Fibroblast of skin of right quadriceps (primary cell): ENCODE measurements at places on chromosomes 7 and 10.

- DNase-seq: no peak
These were observed 52.6 kb downstream of the ARHGAP21 start for GRCh38 chr10:24670964-24671670.

- DNase-seq: peak; percentile 72
These were observed 72.6 kb downstream of the KCNMA1 start for GRCh38 chr10:77564731-77565589.

- DNase-seq: peak; percentile 69
These were observed 34.7 kb downstream of the DDIT4 start for GRCh38 chr10:72308320-72308987.

DNA sequence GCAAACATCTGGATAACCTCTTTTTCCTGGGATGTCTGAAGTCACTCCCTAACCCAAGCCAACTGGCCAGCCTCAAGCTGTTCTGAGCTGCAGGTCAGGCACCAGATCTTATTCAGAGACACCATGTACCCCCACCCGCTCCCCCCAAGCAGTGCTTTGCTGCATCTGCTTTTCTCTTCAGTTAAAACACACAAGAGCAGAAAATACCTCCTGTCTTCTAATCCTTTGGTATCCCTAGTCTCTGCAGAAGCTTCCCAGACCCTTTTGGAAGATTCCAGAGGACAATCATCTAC is 3.0 kb downstream of the ZNF488 start:
- no peak for DNase-seq

GRCh38 chr7:148481971-148482626 is 108.5 kb upstream of the C7orf33 start:
- no peak for DNase-seq

DNA sequence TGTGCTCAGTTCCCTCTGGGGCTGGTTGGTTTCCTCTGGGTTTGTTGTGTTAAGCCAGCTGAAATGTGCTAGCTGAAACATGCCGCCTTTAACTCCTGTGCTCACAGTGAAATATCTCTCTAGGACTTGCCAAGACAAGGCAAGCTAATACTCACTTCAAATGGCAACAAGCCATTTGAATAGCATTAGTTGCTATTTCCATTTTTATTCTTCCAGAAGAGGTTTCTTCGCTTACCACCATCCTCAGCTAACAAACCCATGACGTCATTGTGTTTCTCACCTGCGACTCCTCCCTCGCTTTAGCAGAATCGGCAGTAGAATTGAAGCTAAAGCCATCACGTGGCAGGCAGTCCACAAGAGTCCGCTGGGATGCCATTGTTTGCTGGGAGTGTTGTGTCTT is 61.3 kb downstream of the ZNF22 start:
- DNase-seq: no peak

GRCh38 chr10:28906011-28906411 is 228.7 kb downstream of the BAMBI start:
- DNase-seq: no peak

DNA sequence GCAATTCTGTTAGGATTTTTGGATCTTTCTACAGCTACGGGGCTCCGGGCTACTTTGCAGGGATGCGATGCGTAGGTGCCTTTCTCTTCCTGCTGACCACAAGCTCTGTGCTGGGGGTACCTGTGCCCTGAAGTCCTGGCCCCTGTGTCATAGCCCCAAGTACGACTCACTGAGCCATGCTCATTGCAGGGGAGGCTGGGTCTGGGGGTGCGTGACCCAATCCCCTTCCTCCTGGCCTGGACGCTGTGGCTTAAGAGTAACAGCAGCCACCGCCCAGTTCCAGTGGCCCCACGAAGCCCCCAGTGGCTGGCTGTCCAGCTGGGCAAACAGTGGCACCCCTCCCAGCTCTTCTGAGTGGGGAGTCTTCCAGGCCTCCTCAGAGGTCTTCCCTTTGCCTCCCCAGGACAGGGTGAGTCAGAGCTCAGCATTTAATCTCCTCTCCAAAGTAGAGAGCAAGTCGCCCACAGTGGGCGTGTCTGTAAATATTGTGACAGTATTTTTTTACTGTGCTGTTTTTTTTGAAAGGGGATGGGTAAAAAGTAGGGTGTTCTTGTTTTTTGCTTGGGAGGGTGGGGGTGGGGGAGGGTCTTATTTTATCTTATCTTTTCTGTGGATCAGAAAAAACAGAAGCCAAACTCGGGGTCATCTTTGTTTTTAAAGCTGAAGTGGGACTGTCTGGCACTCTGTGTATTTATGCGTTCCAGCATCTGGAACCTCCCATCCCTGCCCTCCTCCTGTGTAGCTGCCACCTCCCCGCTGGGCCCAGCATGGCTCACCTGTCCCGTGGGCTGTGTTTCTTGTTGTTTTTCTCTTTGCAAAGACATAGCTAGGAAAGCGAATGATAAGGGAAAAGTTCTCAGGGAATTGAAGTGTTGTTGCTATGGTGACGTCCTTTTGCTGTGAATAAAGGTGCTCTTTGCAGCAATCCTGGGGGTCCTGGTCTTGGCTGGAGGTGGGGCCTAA is 8.2 kb downstream of the LFNG start:
- peak; percentile 56 for DNase-seq

DNA sequence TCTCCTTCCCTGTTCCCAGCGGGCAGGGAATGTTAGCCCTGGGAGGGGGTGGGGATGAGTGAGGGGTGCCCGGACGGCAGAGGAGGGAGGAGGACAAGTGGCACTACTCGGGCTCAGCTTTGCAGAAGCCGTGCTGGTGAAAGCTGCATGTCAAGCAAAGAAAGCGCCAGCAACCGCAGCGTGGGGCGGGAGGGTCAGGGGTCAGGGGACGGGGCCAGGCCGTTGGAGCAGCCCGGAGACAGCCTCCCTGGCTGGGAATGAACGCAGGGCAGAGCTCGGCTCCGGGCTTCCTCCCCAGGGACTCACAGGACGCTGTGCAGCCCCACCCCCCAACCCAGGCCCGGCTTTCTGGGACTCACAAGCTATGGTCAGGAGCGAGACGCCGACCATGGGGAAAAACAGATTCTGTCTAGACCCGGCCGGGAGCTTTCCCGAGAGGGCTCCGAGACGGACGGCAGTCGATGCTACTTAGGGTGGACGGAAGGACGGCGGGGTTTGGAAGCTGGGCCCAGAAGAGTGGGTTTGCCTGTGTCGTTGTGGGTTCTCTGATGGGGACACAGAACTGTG is 113.4 kb downstream of the VIPR2 start:
- no peak for DNase-seq

GRCh38 chr10:23186697-23187096 is 5.4 kb upstream of the PTF1A start:
- no peak for DNase-seq

- no peak for DNase-seq
These were observed 18.6 kb upstream of the MEST start for GRCh38 chr7:130473289-130473688.

- no peak for DNase-seq
These were observed 245.9 kb downstream of the MTERF1 start for GRCh38 chr7:91634485-91635177.

- DNase-seq: no peak
These were observed 844.3 kb downstream of the CNTNAP2 start for GRCh38 chr7:146960773-146961391.

DNA sequence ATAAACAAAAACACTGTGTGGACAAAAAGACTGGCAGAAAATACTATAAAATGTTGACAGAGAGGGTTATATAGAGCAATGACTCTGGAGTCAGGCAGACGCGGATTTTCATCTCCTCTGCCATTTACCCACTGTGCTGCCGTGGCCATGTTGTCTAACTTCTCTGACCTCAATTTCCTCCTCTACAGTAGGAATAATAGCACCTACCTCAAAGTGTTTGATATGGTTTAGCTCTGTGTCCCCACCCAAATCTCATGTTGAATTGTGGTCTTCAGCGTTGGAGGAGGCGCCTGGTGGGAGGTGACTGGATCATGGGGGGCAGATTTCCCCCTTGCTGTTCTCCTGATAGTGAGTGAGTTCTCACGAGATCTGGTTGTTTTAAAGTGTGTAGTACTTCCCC is 78.2 kb upstream of the CALN1 start:
- no peak for DNase-seq

- DNase-seq: no peak
These were observed 44.7 kb downstream of the DNAJC12 start for GRCh38 chr10:67793313-67793712.

- DNase-seq: peak; percentile 99
These were observed 61.4 kb upstream of the STEAP1B start for GRCh38 chr7:22561321-22561811.

DNA sequence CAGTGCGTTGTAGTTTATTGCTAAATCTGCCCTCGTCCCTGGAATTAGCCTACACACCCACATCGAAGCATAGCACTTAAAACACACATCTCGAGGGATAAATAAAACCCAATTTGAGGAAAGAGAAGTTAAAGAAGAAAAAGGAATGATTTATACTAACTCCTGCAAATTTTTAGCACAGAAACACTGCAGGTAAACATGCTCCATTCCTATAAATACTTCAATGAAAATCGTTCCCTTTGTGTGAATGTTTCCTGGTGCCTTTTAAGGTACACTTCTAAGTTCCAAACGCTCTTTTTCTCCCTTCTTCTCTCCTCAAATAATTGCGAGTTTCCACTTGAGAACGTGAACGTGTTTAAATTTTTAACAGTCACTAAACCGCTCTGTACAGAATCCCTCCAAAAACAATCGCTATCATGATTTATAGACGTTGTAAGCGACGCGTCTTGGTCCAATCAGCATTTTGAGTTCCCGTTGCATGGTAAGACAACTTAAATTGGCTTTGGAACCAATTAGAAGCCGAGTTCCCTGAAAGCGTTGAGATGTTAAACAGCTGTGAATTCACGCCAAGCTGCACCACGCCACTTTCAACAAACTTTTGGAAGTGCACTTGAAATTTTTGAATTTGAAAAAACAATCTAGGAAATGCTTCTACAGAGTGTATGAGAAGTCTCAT is 12.5 kb upstream of the EBLN1 start:
- DNase-seq: peak; percentile 53

- no peak for DNase-seq
These were observed 27.5 kb downstream of the CDCA7L start for GRCh38 chr7:21918216-21918615.

- DNase-seq: no peak
These were observed 45.1 kb upstream of the NPTX2 start for GRCh38 chr7:98571986-98572385.

- no peak for DNase-seq
These were observed 86.5 kb downstream of the ARID5B start for GRCh38 chr10:61987951-61988379.

DNA sequence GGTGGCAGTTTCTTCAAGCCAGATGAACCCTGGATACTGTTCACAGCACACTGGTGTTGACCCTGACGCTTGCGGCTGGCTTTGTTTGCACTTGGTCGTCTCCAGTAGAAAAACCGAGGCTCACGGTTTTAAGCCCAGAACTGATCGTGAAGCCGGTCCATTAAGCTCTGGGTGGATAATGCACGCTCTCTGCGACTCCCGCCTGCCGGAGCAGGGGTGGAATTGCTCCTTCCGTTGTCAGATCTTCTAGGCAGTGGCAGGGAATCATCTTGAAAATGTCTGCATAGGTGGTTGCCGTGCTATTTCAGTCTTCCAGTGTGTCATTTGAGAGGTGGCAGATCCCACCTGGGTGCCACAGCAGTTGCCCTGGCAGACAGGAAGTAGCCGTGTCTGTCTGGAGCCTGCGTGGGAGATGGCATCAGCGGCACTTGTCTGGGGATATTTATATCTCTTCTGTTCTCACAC is 35.9 kb upstream of the AP5Z1 start:
- DNase-seq: no peak

DNA sequence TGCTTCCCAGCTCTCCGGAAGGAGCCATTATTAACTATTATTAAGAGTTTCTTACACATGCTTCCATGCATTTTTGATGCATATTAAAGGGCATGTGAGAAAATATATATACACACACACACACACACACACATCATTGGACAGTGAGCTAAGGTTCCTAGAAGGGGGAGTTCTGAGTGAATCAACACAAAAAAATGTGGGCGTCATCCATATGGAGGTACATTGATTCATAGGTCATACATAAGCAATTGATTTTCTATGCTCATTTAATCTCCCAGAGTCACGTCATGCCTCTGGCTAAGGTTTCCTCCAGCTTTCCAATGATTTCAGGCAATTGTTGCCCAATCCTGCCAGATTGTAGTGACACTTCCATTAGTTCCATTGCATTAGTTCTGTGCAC is 269.4 kb downstream of the DNAJB9 start:
- peak; percentile 72 for DNase-seq

- no peak for DNase-seq
These were observed 178.2 kb downstream of the RELN start for GRCh38 chr7:103811290-103811689.

DNA sequence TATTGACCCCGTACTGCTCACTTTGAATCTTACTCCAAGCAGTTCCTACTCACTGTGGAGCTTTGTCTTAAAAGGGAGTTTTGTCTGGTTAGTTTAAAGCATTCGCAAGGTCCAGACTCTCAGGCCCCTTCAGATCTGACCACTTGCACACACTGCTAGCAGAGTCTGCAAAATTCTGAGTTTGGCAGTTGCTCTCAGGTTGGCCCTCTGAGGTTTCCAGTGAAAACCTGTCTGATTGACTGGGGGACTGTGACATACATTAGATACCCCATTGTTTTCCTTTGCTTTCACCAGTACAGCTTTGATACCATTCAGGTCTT is 149.2 kb downstream of the XPNPEP1 start:
- no peak for DNase-seq

DNA sequence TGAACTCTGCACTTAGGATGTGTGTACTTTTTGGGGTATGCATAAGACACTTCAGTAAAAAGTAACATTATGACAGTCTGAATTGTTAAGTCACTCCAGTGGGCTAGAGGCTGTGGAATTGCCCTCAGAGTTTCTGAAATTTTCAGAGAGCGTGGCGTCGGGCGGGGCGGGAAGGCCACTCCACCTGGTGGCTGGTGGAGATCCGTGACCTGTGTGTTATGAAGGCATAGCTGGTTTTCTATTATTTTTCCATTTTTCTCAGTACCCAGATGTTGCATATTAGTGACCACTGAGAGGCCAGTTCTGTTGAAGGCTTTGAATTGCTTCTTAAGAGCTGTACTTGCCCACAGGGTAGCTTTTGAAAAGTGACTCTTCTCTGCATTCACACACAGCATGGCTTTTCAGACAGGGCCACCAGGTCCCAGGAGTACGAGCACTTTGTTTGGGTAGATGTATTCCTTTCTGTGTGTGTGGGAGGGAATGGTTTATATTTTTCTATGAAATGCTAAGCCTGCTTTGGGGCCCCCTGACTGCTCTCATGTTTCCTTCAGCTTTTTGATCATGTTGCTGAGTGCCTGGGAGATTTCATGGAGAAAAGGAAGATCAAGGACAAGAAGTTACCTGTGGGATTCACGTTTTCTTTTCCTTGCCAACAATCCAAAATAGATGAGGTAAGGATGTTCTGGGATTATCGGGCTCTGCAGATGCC is 52.3 kb downstream of the TACR2 start:
- DNase-seq: no peak

DNA sequence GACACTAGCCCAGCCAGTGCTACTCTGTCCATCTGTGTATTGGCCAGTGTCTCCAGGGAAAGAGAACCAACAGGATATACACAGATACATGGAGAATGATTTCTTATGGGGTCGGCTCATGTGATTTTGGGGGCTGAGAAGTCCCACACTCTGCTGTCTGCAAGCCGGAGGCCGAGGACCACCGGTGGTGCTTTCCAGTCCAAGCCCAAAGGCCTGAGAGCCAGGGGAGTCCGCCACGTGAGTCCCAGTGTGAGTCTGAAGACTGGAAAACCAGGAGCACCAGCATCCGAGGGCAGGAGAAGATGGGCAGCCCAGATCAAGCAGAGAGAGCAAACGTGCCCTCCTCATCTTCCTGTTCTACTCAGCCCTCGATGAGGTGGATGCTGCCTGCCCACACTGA is 71.5 kb downstream of the C10orf143 start:
- no peak for DNase-seq

- DNase-seq: no peak
These were observed 15.7 kb downstream of the TMEM72 start for GRCh38 chr10:44926751-44927351.

- DNase-seq: no peak
These were observed 128.4 kb downstream of the PAXIP1 start for GRCh38 chr7:154874409-154875113.
